Activated B cell treated with CpG ODN at 0.5 μM for 24 hours (primary cell): ENCODE measurements at places on chromosomes 7 and 10. TPM values are rescaled to one million over a fixed set of nuclear protein-coding genes. Genes with fewer than 3 reads are reported as not detected.
A peak's percentile ranks its signal among the peaks of the same experiment; 100 is the strongest.

Gene SKIDA1
- 0.60 TPM in 1 of 2 replicates, not detected in the other for total RNA-seq

DNA sequence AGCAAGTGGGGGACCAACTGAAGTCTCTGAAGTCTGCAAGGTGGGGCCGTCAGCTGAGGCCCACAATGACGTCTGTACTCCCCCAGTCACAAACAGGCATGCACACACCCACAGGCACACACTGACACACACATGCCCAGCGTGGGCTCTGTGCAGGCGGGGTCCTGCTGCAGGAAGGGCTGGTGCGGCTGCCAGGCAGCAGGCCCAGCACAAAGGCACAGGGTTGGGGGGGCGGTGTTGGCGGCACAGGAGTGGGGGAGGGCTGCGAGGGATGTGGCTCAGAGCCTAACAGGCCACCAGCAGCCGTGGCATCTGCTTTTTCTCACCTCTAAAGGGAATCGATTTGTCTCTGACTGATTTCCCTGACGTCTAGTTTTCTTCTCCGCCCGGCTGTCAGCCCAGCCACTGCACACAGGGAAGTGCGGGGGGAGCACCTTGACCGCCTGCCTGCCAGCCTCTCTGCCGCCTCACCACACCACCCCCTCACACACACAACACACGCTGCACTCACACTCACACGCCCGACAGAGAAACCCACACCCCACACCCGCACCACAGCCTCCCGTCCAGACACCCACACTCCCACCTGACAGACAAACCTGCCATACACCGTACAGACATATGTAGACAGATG, 43.5 kb upstream of the ZMIZ1 start:
- DNase-seq = no peak

Gene MYOZ1
- total RNA-seq = not detected in 2 replicates

- no peak for DNase-seq
Observed at GRCh38 chr10:44184633-44185314, 200.1 kb downstream of the CXCL12 start.

Gene RBP3
- total RNA-seq = not detected in 2 replicates

- DNase-seq = no peak
Observed at GRCh38 chr7:135326636-135327280, 93.1 kb downstream of the STRA8 start.

- DNase-seq = no peak
Observed at GRCh38 chr10:87753995-87754866, 63.8 kb downstream of the ATAD1 start.

Gene SLC16A12
- total RNA-seq = not detected in 2 replicates

Gene SLC26A3
- not detected in 2 replicates for total RNA-seq

DNA sequence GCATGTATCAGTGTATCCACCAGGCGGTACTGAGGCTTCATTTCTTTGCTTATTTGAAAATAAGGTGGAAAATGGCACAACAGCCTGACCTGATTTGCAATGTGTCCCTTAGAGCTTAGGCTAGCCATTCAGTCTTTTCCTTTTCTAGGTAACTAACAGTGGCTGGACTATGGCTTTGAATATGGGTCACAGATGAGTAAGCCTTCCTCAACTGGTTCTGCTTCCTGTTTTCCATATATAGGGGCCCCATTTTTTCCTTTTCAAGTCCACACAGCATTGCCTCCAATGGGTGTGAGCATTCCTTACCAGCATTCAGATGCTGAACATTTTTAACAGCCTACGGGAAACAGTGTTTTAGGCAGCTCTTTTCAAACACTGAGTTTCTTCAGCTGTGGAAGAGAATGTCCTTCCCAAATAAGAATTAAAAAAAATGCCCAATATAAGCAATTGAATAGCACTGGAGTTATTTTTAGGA, 3.9 kb upstream of the ITGB1 start:
- DNase-seq = no peak

- no peak for DNase-seq
Observed at GRCh38 chr10:4939224-4940072, 23.8 kb upstream of the AKR1C1 start.

- no peak for DNase-seq
Observed at GRCh38 chr10:61130366-61130765, 186.4 kb upstream of the RHOBTB1 start.

Gene CHST15
- total RNA-seq = 12.1 and 13.8 TPM in 2 replicates

GRCh38 chr7:46131916-46132795, 211.1 kb upstream of the IGFBP3 start:
- no peak for DNase-seq

Gene OR2A7
- total RNA-seq = 1.3 and 1.9 TPM in 2 replicates

Gene TRDMT1
- 15.0 and 19.9 TPM in 2 replicates for total RNA-seq

Gene PLXNA4
- total RNA-seq = 0.02 TPM in 1 of 2 replicates, not detected in the other

DNA sequence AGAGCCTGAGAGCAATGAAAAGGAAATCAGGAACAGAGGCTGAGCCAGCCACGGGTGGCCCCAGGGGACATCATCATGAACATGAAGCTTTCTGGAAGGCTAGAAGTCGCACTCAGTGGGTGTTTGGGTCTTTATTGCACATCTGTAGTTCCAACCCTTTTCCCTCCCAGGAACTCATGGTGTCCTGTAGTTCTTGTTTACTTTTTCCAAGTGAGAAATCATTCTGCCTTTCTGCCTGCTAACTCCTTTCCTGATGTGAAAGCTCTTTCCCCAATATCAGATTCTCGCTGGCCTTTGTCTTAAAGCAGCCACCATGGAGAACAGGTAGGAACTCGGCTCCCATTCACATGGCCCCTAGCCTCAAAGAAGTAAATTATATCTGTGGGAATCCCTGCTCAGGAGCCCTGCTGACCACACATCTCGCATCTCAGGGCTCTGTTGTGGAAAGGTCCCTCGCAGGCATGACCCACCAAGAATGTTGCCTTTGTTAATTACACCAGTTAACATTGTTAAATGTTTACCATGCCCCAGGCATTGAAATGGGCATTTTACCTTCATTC, 542.7 kb downstream of the TNS3 start:
- no peak for DNase-seq

GRCh38 chr7:4682621-4683042, 537 bp downstream of the FOXK1 start:
- DNase-seq = peak; percentile 41

Gene DUSP5
- 26.1 and 28.6 TPM in 2 replicates for total RNA-seq

- DNase-seq = no peak
Observed at GRCh38 chr7:158924956-158925355, 68.6 kb downstream of the DYNC2I1 start.

Gene MOGAT3
- total RNA-seq = not detected in 2 replicates

GRCh38 chr7:50564640-50565558, at the start of gene DDC:
Gene DDC (minus strand): TSS chr7:50565405. CDS start chr7:50544085, 21,320 bp downstream.
- no peak for DNase-seq

Gene ATG9B
- total RNA-seq = 1.8 and 2.3 TPM in 2 replicates

Gene LIPJ
- total RNA-seq = 0.07 and 0.31 TPM in 2 replicates

DNA sequence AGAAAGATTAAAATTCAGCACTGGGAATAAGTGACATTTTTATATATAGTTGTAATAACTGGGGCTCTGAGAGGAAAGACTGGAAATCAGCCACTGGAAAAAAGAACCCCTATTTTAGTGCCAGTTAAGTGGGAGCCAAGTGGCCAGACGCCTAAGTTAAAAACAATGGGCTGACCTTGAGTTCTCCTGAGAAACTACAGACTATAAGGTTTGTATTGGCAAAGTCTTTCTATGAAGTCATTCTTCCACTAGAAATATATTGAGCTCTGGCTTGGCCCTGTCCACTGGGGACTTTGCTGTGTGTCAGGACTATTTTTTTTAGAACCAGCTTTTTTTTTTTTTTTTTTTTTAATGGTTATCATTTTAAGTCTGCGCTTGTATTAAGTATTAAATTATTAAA, 210.6 kb upstream of the FZD8 start:
- no peak for DNase-seq

- no peak for DNase-seq
Observed at GRCh38 chr10:127679642-127680255, 57.2 kb upstream of the FOXI2 start.

Gene UBE3C
- total RNA-seq = 52.8 and 65.3 TPM in 2 replicates

GRCh38 chr10:73172867-73173266, 4.9 kb downstream of the FAM149B1 start:
- DNase-seq = no peak

Gene RPP38
- total RNA-seq = 21.2 and 27.9 TPM in 2 replicates

DNA sequence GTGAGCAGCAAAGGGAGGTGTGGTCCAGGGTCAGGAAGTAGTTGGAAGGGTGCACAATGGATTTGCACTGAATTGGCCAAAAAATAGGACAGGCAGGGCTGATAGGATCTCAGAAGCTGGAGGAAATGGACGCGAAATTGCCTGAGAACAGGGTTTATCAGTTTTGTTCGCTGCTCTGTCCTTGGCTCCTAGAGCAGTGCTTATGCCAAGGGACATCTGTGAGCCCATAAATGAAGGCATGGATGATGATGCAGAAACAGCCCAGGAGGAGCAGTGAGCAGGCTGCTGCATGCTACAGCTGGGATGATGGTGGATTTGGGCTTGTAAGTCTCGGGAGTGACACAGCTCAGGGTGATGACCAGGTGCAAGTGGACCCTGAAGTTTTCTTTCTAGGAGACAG, 204.7 kb downstream of the PRPF18 start:
- DNase-seq = no peak

- no peak for DNase-seq
Observed at GRCh38 chr7:149881328-149882247, 7.8 kb downstream of the ATP6V0E2 start.
